ENCODE measurements at places on chromosomes 3 and 15.

- DNase-seq, result no peak
Observed at GRCh38 chr15:60272623-60273022, 125.2 kb downstream of the ANXA2 start.

DNA sequence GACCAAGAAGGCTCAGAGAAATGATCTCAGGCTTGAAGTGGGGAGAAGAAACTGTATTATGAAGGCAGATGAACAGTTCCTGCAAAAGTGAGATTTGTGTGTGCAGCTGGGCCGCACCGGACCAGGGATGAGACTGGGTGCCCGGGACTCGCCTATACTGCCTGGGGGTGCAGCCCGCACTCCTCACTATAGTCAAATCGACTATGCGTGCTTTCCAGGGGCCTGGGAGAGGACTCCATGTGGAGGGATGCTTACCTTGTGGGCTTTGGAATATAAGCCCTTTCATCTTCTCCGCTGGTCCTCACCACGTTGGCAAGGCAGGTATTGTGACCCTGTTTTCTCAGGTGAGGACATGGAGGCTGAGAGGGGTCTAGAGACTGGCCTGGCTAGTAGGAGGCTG lies 32.9 kb upstream of the APOD start:
- DNase-seq, result no peak

GRCh38 chr3:32237670-32238452 lies 619 bp upstream of the CMTM8 start:
- no peak for DNase-seq

DNA sequence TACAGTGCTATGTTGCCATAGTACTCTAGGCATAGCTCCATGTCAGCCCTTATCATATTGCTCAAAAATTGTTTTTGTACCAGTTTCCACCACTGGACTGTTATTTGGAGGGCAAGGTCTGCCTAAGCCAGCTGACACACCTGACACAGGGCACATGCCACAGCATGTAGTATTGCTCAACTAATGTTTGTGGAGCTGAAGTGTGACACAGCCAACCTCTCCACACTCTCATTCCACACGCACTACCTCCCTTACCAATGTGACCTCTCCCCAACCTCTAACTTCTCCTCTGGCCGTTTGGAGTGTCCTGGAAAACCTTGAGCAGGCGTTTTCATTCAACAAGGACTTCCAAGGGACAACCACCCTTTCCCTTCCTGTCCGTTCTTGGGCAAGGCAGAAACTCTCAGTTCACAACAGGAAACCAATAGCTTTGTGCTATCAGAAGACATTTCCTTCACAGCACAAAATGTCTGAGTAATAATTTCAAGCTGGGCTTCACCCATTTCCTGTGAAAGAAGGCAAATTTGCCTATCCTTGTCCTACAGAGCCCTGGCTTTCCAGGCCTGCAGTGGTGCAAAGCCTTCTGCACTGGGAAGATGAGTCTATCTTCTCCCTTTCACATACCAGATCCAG lies 38.4 kb downstream of the TLNRD1 start:
- DNase-seq, result no peak

DNA sequence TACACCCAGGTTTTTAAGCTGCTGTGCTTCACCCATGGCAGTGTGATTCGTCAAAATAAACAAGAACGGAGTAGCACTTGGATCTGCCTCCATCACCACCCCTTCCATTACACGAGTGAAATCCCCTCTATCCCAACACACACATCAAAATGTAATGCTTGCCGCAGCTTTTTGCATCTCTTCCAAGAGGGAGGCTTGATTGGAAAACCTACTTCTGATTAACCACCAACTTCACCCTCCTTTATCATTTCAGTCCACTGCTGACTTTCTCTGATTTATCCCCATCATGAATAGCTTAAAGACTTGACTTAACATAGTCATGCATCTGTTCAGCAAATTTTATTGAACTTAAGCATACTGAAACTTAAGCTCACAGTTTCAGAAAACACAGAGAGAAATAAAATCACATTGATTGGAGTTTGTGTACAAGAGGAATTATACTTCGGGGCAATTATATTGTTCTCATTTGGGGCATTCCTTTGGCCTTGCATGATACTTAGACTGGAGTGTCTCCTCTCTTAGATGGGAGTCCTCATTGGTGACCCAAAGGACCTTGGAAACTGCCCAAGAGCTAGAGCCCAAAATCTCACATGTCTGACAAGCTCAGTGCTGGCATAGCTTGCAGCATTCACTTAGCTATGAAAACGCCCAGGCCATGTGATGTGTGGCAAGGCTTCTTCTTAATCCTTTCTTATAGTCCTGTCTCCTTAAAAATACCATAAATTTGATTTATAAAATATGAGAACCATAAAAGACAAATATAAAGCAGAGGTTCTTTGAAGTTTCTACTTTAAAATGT lies 124.3 kb upstream of the UMPS start:
- no peak for DNase-seq

DNA sequence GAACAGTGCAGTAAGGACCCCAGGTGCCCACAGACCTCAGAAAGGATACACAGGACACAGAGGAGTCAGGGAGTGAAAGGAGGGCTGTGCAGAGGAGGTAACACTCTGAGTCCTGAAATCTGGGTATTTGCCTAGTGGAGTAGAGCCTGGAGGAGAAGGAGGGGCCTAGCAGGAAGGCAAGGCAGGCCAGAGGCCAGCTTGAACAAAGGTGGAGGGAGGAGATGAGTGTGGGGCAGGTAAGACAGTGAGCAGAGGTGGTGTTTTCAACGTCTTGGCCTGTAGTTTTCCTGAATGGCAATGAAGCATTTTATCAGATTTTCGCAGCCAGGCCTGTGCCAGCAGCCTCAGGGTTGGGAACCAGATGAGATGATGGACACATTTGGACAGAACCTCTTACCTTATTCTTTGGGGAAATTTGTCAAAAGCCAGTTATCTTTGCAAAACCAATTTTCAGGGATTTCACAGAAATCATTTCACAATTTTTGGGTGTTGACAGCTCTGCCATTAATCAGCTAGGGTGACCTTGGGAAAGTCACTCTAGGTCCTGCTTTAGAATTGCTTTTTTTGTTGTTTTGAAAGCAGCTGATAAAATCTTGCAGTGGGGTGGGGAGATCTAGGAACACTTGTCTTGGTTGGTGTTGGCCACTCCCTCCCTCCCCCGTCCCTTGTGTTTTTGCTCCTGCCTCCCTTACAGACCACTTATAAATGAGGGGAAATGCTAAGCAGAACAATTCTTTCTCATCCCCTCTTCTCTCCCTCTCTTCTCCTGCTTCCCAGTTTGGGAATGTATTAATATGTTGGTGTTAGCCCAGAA lies 38.4 kb downstream of the SPSB4 start:
- DNase-seq, result no peak

DNA sequence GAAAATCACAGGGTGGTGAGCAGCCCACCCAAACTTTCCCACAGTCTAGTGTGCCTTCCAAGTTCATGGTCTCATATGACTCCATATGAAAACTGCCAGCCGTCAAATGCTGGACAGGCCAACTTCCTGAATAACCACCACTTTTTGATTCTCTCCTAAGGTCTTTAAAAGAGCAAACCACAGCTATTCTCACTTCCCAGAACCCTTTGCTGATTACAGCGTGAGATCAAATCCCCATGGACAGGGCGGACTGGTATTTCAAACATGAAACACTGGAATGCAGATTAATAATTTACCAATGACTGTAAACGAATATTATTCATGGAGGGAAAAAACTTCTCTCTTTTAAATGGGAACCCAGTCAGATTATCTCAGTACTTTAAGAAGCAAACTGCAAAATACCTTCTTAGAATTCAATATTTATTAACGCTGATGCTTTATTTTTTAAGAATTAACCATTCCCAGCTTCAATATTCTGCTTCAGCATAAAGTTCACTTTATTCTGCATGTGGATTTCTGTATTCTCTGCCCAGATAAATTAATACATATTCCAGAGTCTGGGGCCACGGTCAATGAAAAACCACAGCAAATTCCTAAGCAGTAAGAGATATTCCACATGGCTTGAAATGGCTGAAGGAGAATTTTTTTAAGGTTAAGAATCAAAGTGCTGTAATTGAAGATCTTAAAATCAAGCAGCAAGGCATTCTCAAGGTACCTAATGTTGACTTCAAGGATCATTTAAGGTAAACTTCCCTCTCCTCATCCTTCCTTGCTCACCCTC lies 42.9 kb downstream of the MYO1E start:
- no peak for DNase-seq

GRCh38 chr15:40091861-40092255 lies 16.8 kb downstream of the BMF start:
- no peak for DNase-seq

GRCh38 chr3:112802338-112802737 lies 44.3 kb downstream of the CD200R1L start:
- no peak for DNase-seq

- no peak for DNase-seq
Observed at GRCh38 chr3:197093871-197094270, 64.3 kb upstream of the MELTF start.

DNA sequence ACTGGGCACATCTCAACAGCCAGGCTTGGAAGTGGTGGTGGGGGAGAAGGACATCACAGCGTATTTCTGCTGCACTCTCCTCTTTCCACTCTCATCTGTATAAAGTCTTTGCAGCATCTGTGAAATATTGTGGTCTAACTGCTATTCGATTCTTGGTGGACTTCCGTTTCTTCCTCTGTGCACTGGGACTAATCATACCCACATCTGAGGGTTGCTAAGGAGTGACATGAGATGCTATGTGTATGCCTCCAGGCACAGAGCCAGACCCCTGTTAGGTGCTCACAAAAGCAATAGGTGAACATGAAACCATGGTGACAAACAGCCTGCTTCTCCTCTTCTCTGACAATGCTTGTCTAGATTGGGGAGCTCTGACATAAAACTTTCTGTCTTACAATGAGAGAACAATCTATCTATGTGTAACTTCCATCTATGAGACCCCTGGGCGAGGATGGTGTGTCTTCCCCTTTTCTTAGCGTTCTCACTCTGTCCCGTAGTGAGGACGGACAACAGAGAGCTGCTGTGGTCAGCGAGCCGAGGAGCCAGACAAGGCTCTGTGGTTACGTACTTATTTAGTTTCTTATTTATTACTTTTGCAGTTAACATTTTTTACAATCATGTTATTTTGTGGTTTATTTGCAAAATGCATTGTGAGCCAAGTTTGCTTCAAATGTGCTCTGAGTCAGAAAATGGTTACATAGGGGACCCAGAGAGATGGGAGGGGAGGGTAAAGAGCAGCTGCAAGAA lies 196.7 kb upstream of the TPRG1 start:
- no peak for DNase-seq

DNA sequence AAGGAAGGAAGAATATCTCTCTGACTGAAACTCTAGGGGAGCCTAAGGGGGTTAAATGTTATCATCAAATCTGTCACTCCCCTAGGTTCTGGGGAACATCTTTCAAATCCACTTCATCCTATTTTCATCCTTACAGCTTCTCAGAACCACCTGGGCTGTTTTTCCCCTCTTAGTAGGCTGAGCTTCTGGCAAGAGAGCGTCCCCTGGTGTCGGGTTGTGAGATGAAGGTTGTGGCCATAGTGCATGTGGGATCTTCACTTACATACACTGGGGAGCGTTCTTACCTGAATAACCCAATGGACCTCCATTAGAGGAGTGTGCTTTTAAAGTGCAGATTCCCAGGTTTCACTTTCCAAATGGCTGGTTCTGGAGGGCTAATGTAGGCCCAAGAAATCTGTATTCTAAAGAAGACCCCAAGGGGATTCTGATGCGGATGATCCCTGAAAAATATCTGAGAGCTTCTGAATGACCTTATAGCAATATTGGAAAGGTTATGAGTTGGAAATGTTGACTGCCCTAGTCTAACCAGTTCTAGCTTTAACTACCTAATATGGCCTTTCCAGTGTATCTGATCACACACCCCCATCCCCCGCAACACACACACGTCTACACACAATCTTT lies 663.7 kb downstream of the AGBL1 start:
- DNase-seq, result no peak

DNA sequence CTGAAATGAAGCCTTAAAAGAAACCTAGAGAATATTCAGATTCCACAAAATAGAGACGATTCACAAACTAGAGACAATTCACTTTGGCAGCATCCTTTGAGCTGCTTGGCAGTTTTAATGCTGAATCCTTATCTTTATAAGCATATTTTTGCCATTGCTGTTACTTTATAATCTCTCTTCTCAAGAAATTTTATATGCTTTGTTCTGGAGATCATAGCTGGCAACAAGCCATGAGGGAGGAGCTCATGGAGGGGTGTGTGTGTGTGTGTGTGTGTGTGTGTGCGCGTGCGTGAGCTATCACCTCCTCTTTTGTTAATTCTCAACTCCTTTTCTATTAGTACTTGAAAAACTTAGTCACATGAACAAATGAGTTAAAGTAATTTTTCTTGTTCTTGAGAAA lies 495.0 kb upstream of the RGMA start:
- no peak for DNase-seq

DNA sequence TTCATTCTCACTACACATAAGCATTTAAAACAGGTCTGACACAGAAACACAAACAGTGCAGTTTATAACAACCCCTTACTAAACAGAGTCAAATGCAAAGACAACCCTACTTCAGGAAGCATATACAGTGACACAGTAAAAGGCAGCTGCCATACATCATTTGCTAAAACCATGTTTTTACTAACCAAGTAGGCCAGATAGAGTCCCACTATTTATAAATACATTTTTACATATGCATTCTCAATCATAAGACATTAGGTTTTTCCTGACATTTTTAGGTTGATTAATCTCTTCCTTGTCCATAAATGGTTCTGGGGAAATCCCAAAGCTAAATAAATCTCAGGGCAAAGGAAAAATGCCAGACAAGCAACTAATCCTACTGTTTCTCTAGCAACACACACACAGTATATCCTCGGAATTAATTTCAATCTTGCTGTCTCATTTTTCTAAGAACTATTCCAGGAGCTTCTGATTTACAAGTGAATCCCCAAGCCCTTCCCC lies 39.0 kb downstream of the CHAC1 start:
- DNase-seq, result no peak

DNA sequence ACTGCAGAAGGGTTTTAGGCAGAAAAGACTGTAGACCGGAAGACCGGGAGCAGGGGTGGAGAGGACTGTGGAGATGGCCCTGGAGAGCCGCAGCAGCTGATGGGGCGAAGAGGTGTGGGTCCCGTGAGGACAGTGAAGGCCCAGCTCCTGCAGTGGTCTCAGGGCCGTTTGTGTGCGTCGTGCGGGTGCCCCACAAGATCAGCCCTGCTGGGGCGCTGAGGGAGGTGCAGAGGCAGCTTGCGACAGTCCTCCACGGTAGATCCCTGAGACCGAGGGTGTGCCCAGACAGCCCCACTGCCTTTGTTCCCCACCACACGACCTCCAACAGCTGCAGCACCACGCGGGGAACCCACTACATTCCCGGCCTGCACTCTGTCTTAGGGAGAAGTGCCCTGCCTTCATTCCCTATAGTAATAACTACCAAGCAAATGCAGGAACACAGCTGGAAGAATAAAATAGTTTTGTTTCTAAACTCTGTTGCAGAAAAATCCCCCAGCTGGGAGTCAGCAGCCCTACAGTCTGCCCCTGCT lies 19.0 kb upstream of the CRABP1 start:
- no peak for DNase-seq

GRCh38 chr3:181358562-181358961 lies 353.2 kb upstream of the SOX2 start:
- no peak for DNase-seq

GRCh38 chr3:52238193-52238760 lies 681 bp downstream of the TWF2 start:
- no peak for DNase-seq

Data from GF-D8 (cell line).